CD4-positive, alpha-beta T cell treated with Interleukin-21 for 1 hour (primary cell): ENCODE measurements at places on chromosomes 12 and 14.

DNA sequence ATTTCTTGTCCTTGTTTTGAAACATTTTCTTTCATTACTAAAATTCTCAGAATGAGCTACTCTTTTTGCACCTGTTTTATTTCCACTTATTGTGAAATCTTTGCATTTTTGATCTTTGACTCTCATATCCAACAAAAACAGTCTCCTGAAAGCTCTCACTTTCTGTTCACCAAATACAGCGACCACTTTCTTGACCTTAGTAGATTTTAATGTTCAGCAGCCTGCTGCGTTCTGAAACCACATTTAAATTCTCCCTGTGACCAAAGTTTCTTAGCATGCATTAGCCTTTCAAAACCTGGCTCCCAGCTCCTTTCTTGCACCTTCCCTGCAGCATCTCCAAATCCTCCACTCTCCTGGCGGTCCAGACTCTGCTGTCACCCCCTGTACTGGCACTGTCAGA is 404.4 kb upstream of the PDE3A start:
- no peak for DNase-seq

- no peak for DNase-seq
Measured at GRCh38 chr14:73170686-73171085, 34.4 kb downstream of the PSEN1 start.

DNA sequence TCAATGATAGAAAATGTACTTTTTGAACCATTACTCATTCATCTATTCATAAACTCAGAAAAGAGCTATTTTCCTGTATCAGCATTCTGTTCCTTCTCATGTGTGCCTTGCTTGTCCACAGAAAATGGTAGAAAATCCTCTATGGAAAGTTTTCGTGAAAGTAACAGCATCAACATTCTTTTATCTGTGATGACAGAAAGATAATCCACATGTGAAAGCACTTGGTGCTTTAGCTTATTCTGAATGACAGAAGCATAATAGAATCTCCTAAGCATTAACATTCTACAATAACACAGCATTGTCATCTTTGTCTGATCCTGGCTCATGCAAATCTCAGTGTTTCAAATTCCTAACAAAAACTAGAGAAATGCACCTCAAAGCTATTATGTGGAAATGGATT is 431.9 kb downstream of the ADAMTS20 start:
- DNase-seq, result no peak

DNA sequence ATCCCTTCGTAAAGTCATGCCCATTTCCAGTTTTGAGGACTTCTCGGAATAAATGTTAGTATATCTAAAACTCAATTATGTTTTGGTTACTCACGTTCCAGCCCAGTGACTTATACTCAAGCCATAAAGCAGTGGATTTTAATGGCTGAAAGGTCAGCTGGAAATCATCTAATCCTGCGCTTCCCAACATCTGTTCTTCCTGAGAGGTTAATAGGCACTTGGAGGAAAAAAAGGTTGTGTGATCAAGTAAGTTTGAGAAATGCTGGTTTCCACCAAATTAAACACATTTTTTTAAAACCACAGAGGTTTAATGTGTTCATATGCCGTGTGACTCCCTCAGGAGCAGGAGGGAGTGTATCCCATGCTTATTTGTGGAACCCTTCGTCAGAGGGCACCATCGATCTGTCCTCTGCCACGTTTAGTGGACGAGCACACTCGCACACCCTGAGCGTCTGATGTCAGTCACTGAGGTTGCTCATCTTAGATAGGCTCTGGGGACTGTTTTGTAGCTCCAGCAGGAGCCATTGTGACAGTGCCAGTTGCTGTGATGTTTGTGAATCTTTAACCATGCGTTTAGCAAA is 41.4 kb downstream of the FBXL14 start:
- no peak for DNase-seq

DNA sequence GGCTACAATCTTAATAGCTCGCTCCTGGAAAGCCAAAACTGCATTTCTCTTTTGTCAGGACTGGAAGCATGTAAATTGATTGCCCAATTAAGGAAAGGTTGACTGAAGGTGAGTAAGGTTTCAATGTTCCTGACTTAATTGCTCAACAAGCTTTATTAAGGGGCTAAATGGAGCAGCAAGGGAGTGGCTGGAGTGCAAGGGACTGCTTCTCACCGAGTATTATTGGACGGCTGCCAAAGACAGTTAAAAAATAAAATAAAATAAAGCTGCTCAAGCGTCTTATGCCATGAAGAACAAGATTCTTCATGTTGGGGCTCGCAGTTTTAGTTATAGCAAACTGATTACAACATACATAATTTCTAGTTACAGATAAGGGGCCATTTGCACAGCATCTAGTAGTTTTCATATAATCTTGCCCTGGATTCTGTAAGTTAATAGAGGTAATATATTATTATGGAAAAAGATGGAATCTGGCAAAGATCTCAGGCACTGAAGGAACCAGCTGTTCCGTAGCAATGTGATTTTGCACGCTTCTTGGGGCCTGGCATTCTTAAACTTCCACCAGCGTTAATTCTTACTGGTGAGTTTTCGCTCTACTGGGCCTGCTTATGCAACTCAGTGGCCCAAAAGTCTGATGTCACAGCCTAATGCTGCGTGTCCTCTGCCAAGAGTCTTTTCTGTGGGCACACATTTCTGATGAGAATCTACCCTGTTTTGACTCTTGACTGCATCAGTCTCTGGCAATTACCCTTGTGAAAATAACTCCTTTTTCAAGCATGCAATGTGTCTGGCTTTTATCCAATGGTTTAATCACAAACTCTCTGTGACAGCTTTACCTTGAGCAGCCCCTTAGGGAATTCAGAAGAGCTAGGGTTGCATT is 108.5 kb downstream of the SLC38A1 start:
- no peak for DNase-seq

DNA sequence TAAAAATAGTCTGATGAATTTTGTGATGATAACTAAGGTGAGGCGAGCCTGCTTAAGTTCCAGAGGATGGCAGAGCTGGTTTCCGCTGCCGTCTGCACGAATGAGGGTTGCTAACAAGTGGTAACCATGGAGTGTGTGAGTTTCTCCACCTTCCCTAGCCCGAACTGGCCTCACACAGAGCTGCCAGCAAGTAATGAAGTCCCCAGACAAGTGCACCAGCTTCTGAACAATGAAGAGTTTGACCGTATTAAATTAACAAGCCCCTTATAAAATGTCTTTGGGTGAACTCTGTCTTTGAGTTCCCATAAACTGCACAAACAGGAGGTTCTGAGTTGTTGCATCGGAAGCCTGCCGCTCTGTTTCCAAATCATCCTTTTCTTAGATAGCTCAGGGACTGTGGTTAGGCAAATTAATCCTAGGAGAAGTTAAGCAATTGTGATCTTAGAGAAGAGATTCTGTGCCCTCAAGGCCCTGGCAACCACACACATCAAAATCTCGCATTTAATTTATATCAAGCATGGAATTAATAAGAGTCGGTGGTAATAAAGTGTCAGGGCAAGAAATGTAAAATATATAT is 274.1 kb upstream of the DAAM1 start:
- no peak for DNase-seq
